ENCODE measurements at places on chromosomes 2 and 18.

- ATAC-seq = no peak
These were observed 33.0 kb upstream of the PHLPP1 start for GRCh38 chr18:62682371-62682770.

DNA sequence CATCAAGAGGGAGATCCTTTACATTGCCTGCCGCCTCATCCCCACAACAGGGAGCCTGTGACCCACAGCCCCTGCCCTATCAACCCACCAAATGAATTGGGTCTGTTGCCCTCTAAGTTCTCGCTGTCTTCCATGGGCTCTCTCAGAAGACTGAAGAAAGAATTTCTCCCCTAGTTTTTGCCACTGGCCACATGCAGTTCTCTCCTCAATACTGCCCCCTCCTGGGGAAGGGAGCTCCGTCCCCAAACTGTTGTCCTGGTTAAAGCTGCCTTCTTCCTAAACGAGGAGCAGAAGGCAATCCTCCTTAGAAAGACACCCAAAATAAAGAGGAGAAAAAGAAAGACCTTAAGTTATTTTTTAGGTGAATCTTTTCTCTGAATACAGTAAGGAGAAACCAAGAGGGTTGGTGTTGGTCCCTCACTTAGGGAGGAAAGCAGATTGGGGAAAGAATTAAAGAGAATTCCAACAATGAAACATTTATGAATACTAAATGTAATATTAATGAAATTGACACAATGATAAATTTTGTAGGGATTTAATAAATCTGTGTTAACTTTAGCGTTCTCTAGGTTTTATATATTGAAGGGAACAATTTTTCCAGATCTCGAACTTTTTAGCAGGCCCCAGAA is 31.1 kb upstream of the SATB2 start:
- ATAC-seq = no peak

DNA sequence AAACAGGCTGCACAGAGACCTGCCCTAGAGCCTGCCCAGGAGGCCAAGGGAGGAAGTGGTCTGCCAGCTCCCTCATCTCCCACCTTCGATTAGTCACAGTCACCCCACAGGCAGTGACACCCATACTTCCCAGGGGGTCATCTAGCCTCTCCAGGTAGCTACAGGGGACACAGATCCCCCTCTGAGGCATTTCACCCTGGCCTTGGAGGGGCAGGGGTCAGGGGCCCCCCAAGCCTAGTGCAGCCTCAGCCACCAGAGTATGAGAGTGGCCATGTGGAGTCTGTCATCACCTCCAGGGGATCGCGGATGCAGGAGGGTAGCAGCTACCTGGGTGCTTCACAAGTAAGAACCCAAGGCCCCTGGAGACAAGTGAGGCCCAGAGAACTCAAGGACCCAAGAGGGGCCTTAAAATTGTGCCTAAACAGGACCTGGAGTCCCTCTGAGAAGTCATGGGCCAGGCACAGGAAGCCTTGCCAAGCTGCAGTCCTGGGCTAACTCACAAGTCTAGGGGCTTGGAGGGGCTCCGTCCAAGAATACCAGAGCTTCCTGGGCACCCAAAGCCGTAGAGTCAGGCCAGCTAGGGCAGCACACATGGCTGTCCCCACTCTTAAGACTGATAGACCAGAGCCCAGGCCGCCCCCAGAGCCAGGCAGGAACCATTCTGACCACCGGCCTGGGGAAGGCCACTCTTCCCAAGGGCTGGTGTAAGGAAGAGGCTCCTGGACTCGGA is 354.3 kb upstream of the ID2 start:
- no peak for ATAC-seq

GRCh38 chr2:205682971-205683501 is 735 bp downstream of the NRP2 start:
- no peak for ATAC-seq

DNA sequence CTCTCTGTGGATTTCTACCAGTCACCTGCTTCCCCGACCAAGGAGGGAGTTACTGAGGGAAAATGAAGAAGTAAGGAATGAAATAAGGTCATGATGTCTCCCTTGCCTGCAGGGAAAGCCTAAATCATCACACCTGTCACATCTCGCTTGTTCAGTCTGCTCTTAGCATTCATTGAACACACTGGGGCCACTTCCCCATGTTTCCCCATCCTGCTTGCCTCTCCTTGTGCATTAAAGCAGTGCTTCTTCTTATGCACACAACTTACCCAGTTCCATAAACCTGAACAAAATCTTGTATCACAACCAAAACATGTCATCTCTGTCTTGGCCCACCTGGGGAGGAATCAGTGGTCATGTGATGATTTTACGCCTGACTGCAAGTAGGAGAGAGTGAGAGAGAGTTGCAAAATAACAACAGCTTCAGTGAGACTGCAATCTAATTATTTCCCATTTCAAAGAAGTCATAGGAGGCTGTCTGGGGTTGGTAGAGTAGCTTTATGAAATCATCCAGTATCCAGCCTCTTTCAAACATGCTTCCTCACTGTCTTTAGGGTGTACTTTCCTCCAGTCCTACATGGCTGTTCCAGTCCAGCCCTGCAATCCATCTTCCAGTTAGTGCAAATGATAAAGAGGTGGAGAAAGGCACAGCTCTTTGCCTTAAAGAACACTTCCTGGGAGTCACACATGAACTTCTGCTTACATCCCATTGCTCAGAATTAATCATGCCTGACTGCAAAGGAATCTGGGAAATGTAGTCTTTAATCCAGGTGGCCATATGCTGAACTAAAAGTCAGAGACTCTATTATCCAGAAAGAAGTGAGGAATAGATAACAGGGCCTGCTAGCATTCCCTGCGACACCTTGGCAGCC is 220.1 kb downstream of the HAUS1 start:
- no peak for ATAC-seq

DNA sequence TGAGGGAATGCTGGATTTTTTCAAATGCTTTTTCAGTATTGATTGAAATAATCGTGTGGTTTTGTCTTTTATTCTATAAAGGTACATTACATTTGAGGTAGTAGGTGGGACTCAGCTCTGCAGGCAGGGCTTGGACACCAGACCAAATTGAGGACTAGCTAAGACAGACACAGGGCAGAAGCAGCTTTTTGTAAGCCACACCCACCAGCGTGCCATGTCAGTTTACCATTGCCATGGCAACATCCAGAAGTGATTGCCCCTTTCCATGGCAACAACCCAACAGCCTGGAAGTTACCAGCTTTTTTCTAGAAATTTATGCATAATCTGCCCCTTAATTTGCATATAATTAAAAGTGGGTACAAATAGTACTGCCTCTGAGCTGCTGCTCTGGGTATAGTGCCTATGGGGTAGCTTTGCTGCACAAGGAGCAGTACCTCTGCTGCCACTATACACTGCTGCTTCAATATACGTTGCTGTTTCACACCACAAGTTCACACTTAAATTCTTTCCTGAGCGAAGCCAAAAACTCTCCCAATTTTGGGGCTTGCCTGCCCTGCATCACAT is 23.6 kb upstream of the VWA3B start:
- no peak for ATAC-seq

DNA sequence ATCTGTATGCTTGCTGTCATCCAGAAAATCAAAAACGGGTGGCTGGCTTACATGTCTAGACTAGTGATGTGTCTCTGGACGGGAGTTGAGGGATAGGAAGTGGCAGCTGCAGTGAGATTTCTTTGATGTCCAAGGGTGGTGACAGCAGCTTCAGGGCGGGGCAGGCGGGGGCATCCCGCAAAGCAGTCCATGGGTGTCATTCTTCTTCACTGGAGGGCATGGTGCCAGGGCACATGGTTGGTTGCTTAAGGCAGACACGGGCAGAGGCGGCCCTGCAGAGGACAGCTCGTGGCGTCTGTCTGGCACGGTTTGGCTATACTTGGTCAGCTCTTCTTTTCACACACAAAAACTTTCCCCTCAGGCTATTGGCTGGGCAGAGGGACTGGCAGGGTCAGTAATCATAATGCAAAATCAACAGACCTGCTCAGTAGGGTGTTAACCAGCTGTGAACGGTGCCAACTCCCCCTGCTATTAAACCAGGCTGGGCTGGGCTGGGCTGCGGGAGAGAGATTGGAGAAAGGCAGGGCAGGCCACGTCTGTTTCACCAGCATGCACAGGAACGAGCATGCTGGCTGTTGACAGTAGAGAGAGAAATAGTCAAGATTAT is 63.7 kb downstream of the COL4A3 start:
- no peak for ATAC-seq

- no peak for ATAC-seq
These were observed 602.9 kb upstream of the RAB6C start for GRCh38 chr2:129376426-129377077.

DNA sequence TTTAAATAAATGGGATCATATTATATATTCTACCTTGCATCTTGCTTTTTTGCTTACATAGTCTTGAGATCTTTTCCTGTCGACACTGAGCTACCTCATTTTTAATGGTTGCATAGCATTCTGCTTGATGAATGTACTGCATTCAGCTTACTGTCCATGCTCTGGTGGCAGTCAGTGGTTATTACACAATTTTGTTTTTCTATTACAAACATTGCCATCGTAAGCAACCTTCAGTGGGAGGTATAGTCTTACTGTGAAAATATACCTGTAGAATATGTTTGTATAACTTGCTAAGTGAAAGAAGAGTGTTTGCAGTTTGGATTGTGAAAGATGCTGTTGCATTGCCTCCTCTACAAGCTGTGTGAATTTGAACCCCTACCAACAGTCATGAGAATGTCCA is 43.4 kb downstream of the UBXN4 start:
- ATAC-seq = no peak

- peak; percentile 89 for ATAC-seq
These were observed 5.4 kb upstream of the POLI start for GRCh38 chr18:54263904-54264336.

- no peak for ATAC-seq
These were observed 28.4 kb downstream of the SCYGR8 start for GRCh38 chr2:227774011-227774624.

GRCh38 chr18:48100165-48100575 is 169.7 kb upstream of the SMAD2 start:
- ATAC-seq = no peak

DNA sequence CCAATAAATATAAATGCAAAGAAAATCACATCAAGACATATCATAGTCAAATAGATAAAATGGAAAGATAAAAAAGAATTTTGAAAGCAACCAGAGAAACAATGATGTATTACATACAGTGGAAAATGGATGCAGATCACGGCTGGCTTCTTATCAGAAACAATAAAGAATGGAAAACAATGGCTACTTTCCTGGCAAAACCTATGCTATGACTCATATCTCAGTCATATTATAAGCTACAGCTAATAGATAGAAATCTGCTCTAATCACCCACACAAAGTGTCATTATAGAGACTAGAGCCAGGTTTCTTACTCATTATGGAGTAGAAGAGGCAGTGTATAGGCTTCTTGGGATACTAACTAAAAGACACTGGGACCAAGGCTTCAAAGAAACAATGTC is 93.5 kb upstream of the TACR1 start:
- ATAC-seq = no peak

DNA sequence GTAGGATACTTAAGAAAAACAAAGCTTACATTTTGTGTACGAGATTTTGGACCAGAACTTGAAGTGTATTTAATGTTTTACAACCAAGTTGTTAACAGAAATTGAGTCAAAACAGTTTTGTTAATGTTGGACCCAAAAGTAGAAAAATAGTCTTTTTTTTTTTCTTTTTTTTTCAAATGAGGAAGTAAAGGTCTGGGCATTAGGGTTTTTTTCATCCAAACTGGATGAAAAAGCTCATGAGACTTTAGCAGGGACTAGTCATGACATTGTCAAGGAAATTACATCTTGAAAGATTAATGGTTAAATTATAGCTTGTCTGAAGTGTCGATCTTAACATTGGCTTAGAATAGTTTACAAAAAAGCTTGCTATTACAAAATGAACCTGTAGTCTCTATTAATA is 32.3 kb downstream of the CCNT2 start:
- ATAC-seq = no peak

DNA sequence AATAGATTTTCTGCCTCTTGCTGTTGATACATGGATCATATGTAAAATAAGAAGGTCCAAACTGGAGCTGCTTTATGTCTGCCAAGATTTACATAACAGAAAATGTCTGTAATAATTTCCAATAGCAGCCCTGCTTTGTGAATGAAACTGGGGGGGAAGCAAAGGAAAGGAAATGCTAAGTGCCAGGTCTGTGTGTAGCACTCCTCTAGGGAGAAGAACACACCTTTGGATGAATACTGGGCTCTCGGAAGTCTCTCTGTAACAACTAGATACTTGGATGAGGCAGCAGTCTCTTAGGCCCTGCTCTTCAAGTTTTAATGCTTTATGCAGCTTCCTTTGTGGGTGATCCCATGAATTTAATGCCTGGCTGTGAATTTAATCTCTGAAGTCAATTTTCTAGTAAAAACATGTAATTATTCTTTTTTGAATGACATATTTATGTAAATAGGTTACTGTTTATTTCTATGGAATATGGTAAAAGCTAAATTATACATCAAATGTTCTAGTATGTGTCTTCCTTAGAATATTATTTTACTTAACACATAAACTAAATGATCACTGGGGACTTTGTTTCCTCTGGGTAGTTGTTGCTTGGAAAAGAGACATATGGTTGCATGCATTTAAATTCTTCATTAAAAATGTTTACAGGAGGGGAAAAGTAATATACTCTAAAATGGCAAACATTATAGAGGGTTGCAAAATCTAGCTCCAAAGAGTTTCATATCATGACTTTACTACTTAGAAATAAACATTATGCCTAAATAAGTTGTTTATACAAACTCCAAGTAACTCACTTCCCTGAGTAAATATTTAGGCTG is 336.6 kb upstream of the CWC22 start:
- ATAC-seq = no peak

- ATAC-seq = no peak
These were observed 132.3 kb upstream of the ALPP start for GRCh38 chr2:232246245-232246644.

- no peak for ATAC-seq
These were observed 231.4 kb downstream of the EIPR1 start for GRCh38 chr2:3146175-3146574.

- no peak for ATAC-seq
These were observed 67.5 kb downstream of the CSRNP3 start for GRCh38 chr2:165536851-165537499.

- peak; percentile 90 for ATAC-seq
These were observed at the start of gene SMYD5 for GRCh38 chr2:73214120-73215035. SMYD5 (plus strand) TSS chr2:73214245; CDS start chr2:73214267, 22 bp downstream.

- ATAC-seq = no peak
These were observed 60.8 kb downstream of the EML4 start for GRCh38 chr2:42229949-42230348.

GRCh38 chr2:19754907-19755306 is 146.9 kb downstream of the TTC32 start:
- ATAC-seq = no peak

DNA sequence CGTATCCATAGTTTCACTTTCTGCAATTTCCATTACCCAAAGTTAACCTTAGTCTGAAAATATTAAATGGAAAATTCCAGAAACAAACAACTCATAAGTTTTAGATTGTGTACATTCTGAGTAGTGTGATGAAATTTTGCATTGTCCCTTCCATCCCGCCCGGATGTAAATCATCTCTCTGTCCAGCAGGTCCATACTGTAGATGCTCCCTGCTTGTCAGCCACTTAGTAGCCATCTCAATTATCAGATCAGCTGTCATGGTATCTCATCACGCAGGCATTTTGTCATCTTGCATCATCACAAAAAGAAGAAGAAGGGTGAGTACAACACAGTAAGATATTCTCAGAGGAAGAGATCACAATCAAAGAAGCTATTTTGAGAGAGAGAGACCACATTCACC is 185.0 kb upstream of the STK17B start:
- ATAC-seq = no peak

GRCh38 chr2:60517446-60517845 is 36.0 kb downstream of the BCL11A start:
- no peak for ATAC-seq

- no peak for ATAC-seq
These were observed 62.7 kb upstream of the KIF5C start for GRCh38 chr2:148812306-148812705.

- ATAC-seq = no peak
These were observed 38.0 kb downstream of the PPP3R1 start for GRCh38 chr2:68214381-68214780.

- no peak for ATAC-seq
These were observed 254.7 kb downstream of the PTPRM start for GRCh38 chr18:7821784-7822183.

Data from activated CD4-positive, CD25-positive, alpha-beta regulatory T cell treated with anti-CD3 and anti-CD28 coated beads, Interleukin-2, amount 50 U/mL, for 24 hours (primary cell).